ENCODE measurements at places on chromosomes 12 and 14. TPM values are rescaled to one million over a fixed set of nuclear protein-coding genes. Genes with fewer than 3 reads are reported as not detected.

Gene C12orf56
- 1.5 TPM for total RNA-seq

Gene GUCY2C
- total RNA-seq: not detected

Gene TPPP2
- total RNA-seq: not detected

Gene ACRBP
- 3.4 TPM for total RNA-seq

Gene CSAD
- 39.1 TPM for total RNA-seq

GRCh38 chr12:120646044-120646443, 5.6 kb downstream of the CABP1 start:
- no peak overlapping the region for H3K27ac ChIP-seq
- H3K4me3 ChIP-seq: no peak overlapping the region
- no peaks in the 10 kb centered on the region for H3K4me1 ChIP-seq
- H3K36me3 ChIP-seq: no peaks in the 10 kb centered on the region
- no peak for DNase-seq

DNA sequence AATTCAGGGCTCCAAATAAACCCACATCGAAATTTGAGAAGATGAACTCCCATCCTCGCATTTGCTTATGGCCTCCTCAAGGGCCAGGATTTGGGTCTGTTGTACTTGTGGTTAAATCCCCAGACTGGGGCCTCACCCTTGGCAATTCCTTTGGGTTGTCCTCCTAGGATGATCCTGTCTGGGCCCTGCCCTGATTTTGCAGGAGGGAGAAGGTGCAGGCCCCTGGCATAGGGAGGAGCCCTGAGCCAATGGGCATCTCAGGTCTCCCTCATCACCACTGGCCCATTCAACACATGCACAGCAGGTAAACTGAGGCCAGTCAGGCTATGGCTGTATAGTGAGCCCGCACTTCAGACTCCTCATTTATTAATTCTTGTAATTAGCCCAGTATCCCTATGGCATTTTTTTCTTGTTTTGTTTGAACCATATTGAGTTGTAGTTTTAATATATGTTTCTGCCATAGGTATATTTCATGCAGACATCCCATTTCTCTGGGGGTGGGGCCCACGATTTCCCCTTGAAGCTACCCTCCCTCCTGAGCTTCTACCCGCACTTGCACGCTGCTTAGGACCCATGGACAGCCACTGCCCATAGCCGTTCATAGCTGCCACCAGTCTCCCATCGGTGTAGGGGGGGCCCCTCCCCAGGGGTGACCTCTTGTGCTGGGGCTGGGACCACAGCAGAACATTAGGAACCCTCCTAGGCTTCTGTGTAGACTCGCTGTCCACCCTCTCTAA, 67.1 kb upstream of the DDX11 start:
- no peaks in the 10 kb centered on the region for H3K4me1 ChIP-seq
- H3K4me3 ChIP-seq: no peak overlapping the region
- no peaks in the 10 kb centered on the region for H3K27me3 ChIP-seq
- H3K27ac ChIP-seq: no peak overlapping the region
- peak; percentile 15 for DNase-seq

DNA sequence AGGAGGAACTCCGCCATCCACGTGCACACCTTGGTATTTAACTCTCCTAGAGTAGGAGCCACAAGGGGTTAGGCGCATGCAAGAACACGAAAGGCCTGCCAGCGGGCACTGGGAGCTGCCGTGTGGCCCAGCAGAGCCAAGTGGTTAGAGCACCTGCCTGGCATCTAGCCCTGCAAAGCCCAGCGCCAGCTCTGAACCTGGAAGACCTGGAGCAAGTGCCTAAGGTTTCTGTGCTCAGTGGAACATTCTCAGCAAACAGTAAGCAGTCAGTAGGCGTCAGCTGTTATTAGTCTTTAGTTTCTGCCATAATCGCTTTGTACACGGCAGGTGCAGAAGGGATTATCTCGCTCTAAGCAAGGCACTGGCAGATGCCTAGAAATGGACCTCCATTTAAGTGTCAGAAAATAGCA, 55.4 kb downstream of the SETD3 start:
- H3K27me3 ChIP-seq: no peaks in the 10 kb centered on the region
- H3K36me3 ChIP-seq: peaks cover 3% of the 10 kb centered on the region
- no peak for DNase-seq
- peaks cover 15% of the 10 kb centered on the region for H3K4me1 ChIP-seq

DNA sequence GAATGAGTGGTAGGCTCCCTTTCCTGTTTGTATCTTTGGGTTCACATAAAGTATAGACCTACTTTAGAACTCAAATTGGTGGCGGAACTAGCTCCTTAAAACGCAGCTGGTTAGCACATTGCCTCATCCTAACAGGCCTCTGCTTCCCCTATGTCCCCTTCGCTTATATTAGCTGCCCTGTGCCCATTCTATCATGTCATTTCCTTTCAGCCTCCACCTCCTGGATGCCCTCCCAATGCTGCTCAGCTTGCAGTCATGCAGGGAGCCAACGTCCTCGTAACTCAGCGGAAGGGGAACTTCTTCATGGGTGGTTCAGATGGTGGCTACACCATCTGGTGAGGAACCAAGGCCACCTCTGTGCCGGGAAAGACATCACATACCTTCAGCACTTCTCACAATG, 3.5 kb downstream of the DAZAP2 start:
- H3K36me3 ChIP-seq: peaks cover 23% of the 10 kb centered on the region
- DNase-seq: no peak
- H3K4me3 ChIP-seq: no peak overlapping the region
- H3K27me3 ChIP-seq: no peaks in the 10 kb centered on the region
- no peak overlapping the region for H3K27ac ChIP-seq
- H3K4me1 ChIP-seq: peaks cover 3% of the 10 kb centered on the region

DNA sequence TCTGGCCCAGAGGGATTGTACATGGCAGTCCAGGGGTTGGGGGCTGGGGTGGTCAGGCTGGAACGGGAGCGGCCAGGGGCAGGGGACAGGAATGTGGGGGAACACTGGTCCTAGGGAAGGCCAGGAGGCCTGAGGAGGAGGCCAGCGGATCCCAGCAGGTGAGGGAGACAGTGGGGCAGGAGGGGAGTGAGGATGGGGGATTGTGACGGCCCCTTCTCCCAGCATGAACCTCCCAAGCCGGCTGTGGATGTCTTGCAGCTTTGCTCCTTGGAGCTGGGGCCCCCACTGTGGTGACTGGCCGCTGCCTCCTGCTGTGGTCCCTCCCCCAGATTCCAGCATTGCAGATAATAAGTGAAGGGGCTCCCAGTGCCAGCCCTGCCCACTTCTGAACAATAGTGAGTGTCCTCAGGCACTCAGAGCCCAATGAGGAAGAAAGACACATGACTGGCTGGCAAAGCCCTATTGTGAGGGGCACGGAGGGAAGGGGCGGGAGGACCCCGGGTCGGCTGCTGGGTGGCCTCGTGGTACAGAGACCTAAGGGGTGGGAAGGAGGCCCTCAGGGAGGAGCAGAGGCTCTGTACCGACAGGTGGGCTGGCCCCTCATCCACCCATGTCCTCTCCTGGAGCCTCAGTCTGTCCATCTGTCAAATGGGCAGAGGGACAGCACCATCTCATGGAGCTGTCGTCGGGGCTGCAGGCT, 215.0 kb downstream of the KIF26A start:
- H3K27me3 ChIP-seq: no peaks in the 10 kb centered on the region
- H3K27ac ChIP-seq: no peak overlapping the region
- DNase-seq: no peak
- no peaks in the 10 kb centered on the region for H3K4me1 ChIP-seq

- no peaks in the 10 kb centered on the region for H3K36me3 ChIP-seq
- no peaks in the 10 kb centered on the region for H3K27me3 ChIP-seq
- no peaks in the 10 kb centered on the region for H3K4me1 ChIP-seq
- no peak overlapping the region for H3K27ac ChIP-seq
Measured at GRCh38 chr12:1840981-1841425, 20.6 kb downstream of the LRTM2 start.

DNA sequence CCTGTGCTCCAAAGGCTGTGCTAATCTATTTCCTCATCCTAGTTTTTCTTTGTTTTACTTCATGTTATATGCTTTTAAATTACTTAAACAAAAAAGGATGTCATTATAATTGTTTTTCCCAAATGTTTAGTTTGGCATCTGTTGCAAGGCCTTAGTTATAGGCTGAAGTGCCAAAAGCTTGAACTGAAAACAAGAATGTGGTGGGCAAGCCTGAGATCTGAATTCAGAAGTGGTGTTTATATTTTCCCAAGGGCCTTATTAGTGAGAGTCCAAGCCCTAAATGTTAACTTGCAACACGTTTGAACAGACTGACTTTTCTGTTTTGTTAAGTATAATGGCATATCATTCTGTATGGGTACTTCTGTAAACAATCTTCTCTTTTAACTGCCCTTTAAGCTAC, 326.8 kb downstream of the CCDC91 start:
- no peaks in the 10 kb centered on the region for H3K36me3 ChIP-seq
- no peak for DNase-seq
- no peak overlapping the region for H3K4me3 ChIP-seq

GRCh38 chr12:5689773-5690172, 255.3 kb downstream of the ANO2 start:
- H3K36me3 ChIP-seq: no peaks in the 10 kb centered on the region
- DNase-seq: no peak
- H3K4me3 ChIP-seq: no peak overlapping the region

GRCh38 chr12:62138527-62138926, 121.7 kb upstream of the USP15 start:
- H3K4me3 ChIP-seq: no peak overlapping the region
- no peaks in the 10 kb centered on the region for H3K4me1 ChIP-seq
- no peaks in the 10 kb centered on the region for H3K27me3 ChIP-seq
- H3K27ac ChIP-seq: no peak overlapping the region
- no peaks in the 10 kb centered on the region for H3K36me3 ChIP-seq

DNA sequence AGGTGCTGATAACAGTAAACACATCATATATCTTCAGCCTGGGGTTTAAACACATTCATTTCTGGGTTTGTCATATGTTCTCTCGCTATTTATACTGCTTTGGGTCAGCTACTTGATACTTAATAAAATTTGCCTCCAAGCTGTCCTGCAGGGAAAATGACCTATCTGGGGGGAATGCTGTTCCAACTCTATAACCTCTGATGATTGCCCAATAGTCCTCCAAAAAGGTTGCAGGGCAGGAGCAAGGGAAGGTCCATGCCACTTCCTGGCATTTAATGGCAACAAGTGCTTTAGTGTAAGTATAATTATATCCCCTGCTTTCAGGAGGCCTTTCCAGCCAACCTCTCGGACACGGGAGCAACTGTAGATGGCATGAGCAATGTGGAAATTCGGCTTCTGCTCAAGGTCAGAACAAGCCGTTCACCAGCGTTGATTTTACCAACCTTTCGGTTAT, 198.0 kb upstream of the EEA1 start:
- H3K4me1 ChIP-seq: peaks cover 4% of the 10 kb centered on the region
- peak overlapping the region; percentile 71 for H3K27ac ChIP-seq
- H3K4me3 ChIP-seq: no peak overlapping the region
- no peak for DNase-seq
- no peaks in the 10 kb centered on the region for H3K27me3 ChIP-seq

- no peaks in the 10 kb centered on the region for H3K27me3 ChIP-seq
- H3K4me1 ChIP-seq: peaks cover 24% of the 10 kb centered on the region
- no peaks in the 10 kb centered on the region for H3K36me3 ChIP-seq
- peak; percentile 84 for DNase-seq
Measured at GRCh38 chr12:63917864-63918799, 73.6 kb downstream of the SRGAP1 start.

GRCh38 chr14:29607169-29607568, 320.5 kb downstream of the PRKD1 start:
- H3K36me3 ChIP-seq: no peaks in the 10 kb centered on the region
- H3K4me3 ChIP-seq: no peak overlapping the region
- H3K27ac ChIP-seq: no peak overlapping the region
- DNase-seq: no peak
- no peaks in the 10 kb centered on the region for H3K27me3 ChIP-seq

- H3K27me3 ChIP-seq: no peaks in the 10 kb centered on the region
- H3K27ac ChIP-seq: no peak overlapping the region
- no peak overlapping the region for H3K4me3 ChIP-seq
- DNase-seq: no peak
- H3K4me1 ChIP-seq: no peaks in the 10 kb centered on the region
- H3K36me3 ChIP-seq: no peaks in the 10 kb centered on the region
Measured at GRCh38 chr12:69726922-69727321, 11.7 kb upstream of the RAB3IP start.

DNA sequence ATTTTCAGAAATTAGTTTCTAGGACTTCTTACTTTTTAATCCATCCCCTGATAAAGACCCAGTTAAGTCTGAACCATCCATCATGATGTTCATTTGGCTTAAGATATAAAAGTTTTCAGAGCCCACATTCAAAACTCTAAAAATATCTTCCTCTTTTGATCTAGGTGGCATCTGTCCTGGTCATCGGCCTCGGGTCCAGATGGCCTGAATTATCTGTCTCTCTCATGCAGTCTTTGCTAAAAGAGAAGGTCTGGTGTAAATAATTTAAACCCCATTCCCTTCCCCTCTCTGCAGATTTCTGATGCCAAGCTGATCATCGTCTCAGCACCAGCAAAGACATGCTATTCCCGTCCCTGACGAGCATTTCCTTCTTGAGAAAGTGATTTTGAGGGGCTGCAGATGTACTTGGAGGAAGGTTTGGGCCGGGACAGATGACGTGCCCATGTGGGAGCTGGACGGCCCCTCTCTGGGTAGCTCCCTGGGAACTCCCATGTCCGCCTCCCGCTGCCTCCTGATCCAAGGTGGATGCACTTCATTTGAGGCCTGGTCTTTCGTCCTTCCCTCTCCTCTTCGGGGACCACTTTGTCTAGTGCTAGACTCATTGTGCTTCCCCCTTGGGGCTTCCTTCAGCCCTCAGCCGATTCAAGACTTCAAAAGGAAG, 173.0 kb upstream of the PRMT8 start:
- no peaks in the 10 kb centered on the region for H3K4me1 ChIP-seq
- DNase-seq: no peak
- no peak overlapping the region for H3K4me3 ChIP-seq
- H3K27ac ChIP-seq: no peak overlapping the region
- H3K36me3 ChIP-seq: no peaks in the 10 kb centered on the region

DNA sequence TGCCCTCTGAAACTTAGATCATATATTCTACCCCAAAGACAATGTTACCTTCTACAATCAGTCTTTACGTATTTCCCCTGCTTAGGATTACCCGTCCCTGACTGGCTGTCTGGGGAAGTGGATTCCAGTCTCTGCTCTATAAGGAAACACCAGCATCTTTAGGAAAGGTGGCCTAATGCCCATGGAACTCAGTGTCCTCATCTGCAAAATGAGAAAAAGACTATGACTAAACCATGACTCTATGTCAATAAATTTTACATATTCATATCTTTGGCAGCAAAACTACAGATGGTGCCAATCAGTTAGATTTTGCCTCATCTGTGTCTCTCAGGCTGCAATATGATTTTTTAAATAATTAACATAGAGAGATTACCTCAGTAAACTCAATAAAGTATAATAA, 133.8 kb downstream of the ITPR2 start:
- no peaks in the 10 kb centered on the region for H3K27me3 ChIP-seq
- H3K4me3 ChIP-seq: no peak overlapping the region
- H3K27ac ChIP-seq: no peak overlapping the region
- no peak for DNase-seq
- peaks cover 4% of the 10 kb centered on the region for H3K36me3 ChIP-seq
